Left lung (tissue), 14 donors: ENCODE measurements at places on chromosomes 6 and 20. TPM values are rescaled to one million over a fixed set of nuclear protein-coding genes. Genes with fewer than 3 reads are reported as not detected.

The CDH4 gene
- polyA plus RNA-seq = 8.6 TPM

The TCF19 gene
- polyA plus RNA-seq = 17.8 TPM

The DLK2 gene
- 2.6 TPM for polyA plus RNA-seq

The CLPSL2 gene
- polyA plus RNA-seq = not detected

The TUBB gene
- polyA plus RNA-seq = 1,093 TPM

The CFB gene
- 3.0 TPM for polyA plus RNA-seq

The SMOC2 gene
- polyA plus RNA-seq = 18.8 TPM

The MAS1 gene
- polyA plus RNA-seq = 0.07 TPM

The ZNF165 gene
- polyA plus RNA-seq = 3.0 TPM

The APCDD1L gene
- 0.17 TPM for polyA plus RNA-seq

The C20orf144 gene
- 0.78 TPM for polyA plus RNA-seq
